Large intestine (tissue), 12 donors: ENCODE measurements at places on chromosomes 2 and 18. TPM values are rescaled to one million over a fixed set of nuclear protein-coding genes. Genes with fewer than 3 reads are reported as not detected.

DNA sequence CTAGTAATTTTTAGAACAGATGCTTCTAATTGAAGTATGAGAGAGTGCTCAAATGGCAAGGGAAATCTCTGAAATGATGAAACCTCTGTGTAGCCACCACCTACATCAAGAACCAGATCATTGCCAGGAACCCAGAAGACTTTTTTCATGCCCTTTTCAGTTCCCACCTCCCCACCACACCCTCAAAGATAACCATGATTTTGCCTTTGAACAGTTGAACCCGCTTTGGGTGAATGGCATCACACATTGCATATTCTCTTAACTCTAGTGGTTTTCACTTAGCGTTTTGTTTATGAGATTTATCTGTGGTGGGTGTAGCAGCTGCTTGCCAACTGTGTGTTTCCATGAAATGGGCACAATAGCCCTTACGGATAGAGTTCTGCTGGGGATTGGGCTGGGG lies 142.9 kb upstream of the HDAC4 start:
- H3K4me1 ChIP-seq, result peaks cover 2% of the 10 kb centered on the region
- no peak for DNase-seq
- H3K36me3 ChIP-seq, result no peaks in the 10 kb centered on the region
- H3K4me3 ChIP-seq, result no peak overlapping the region
- H3K27me3 ChIP-seq, result peaks cover 2% of the 10 kb centered on the region

ANKRD53 gene
- polyA plus RNA-seq, result 2.3 TPM

GRCh38 chr2:151230627-151231140 lies 31.0 kb downstream of the RBM43 start:
- no peaks in the 10 kb centered on the region for H3K36me3 ChIP-seq
- H3K27ac ChIP-seq, result no peak overlapping the region
- H3K4me1 ChIP-seq, result no peaks in the 10 kb centered on the region
- no peak overlapping the region for H3K4me3 ChIP-seq
- no peak for DNase-seq

RBM43 gene
- polyA plus RNA-seq, result 5.0 TPM

ZC3H6 gene
- polyA plus RNA-seq, result 5.7 TPM

GRCh38 chr2:219530048-219530963 lies 13.3 kb downstream of the CHPF start:
- peaks cover 71% of the 10 kb centered on the region for H3K27me3 ChIP-seq
- no peak overlapping the region for H3K27ac ChIP-seq
- DNase-seq, result peak; percentile 76
- peaks cover 22% of the 10 kb centered on the region for H3K4me1 ChIP-seq
- H3K4me3 ChIP-seq, result no peak overlapping the region

DNA sequence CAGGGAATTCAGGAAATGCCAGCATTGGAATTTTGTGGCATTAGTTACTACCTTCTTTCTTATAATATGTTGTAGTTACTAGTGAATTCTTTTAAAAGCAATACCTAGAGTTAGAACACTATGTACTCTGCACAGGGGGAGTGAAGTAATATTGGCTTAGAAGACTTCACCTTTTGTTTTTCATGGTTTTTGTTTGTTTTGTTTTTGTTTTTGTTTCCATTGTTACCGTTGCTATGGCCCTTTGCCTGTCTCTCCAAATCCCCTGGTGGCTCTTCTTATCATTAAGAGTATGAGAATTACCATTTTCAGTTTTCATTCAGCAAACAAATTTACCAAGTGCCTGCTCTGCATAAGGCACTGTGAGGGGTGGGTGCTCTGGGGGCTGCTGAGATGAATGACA lies 160.1 kb downstream of the HAUS1 start:
- no peak overlapping the region for H3K27ac ChIP-seq
- H3K4me1 ChIP-seq, result no peaks in the 10 kb centered on the region
- peaks cover 18% of the 10 kb centered on the region for H3K36me3 ChIP-seq
- H3K27me3 ChIP-seq, result no peaks in the 10 kb centered on the region
- H3K4me3 ChIP-seq, result no peak overlapping the region
- DNase-seq, result no peak

- no peak overlapping the region for H3K4me3 ChIP-seq
- no peak overlapping the region for H3K27ac ChIP-seq
- DNase-seq, result no peak
- H3K4me1 ChIP-seq, result no peaks in the 10 kb centered on the region
- no peaks in the 10 kb centered on the region for H3K27me3 ChIP-seq
- H3K36me3 ChIP-seq, result no peaks in the 10 kb centered on the region
Observed at GRCh38 chr2:107197594-107198294, 311.8 kb upstream of the ST6GAL2 start.

- H3K27ac ChIP-seq, result peak overlapping the region; percentile 68
- H3K36me3 ChIP-seq, result no peaks in the 10 kb centered on the region
- H3K4me3 ChIP-seq, result no peak overlapping the region
Observed at GRCh38 chr2:189221811-189222467, 42.4 kb upstream of the COL5A2 start.

GRCh38 chr2:118505436-118505835 lies 342.0 kb downstream of the EN1 start:
- H3K36me3 ChIP-seq, result no peaks in the 10 kb centered on the region
- H3K27ac ChIP-seq, result no peak overlapping the region
- no peaks in the 10 kb centered on the region for H3K4me1 ChIP-seq
- no peak overlapping the region for H3K4me3 ChIP-seq

DNA sequence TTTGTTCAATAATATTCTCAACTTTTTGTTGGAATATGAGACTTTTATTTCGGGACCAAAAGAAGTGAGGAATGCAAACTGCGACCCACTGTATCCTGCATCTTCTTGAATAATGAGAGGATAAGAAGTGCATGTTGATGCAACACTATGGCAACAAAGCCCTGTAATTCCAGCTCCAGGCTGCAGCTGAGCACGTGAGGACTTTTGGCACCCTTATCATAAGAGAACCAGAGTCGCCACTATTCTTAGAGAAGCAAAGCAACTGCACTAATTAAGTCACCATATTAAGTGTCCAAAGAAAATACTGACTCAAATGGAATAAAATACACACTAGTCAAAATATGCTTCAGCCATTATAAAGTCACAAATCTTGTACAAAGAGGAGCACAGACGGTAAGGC lies 65.8 kb downstream of the FAM210A start:
- H3K27me3 ChIP-seq, result no peaks in the 10 kb centered on the region
- H3K4me3 ChIP-seq, result no peak overlapping the region
- H3K4me1 ChIP-seq, result no peaks in the 10 kb centered on the region
- DNase-seq, result no peak
- H3K27ac ChIP-seq, result no peak overlapping the region

GRCh38 chr2:11683476-11683875 lies 13.5 kb upstream of the NTSR2 start:
- peaks cover 18% of the 10 kb centered on the region for H3K4me1 ChIP-seq
- H3K27me3 ChIP-seq, result peaks cover 28% of the 10 kb centered on the region
- H3K36me3 ChIP-seq, result no peaks in the 10 kb centered on the region
- no peak for DNase-seq
- no peak overlapping the region for H3K4me3 ChIP-seq

GRCh38 chr18:34857320-34857719 lies 147.2 kb downstream of the DTNA start:
- no peak for DNase-seq
- H3K27ac ChIP-seq, result no peak overlapping the region
- peaks cover 5% of the 10 kb centered on the region for H3K36me3 ChIP-seq

FBLN7 gene
- 1.7 TPM for polyA plus RNA-seq

COL6A3 gene
- polyA plus RNA-seq, result 127 TPM

CEP68 gene
- 11.9 TPM for polyA plus RNA-seq

DNA sequence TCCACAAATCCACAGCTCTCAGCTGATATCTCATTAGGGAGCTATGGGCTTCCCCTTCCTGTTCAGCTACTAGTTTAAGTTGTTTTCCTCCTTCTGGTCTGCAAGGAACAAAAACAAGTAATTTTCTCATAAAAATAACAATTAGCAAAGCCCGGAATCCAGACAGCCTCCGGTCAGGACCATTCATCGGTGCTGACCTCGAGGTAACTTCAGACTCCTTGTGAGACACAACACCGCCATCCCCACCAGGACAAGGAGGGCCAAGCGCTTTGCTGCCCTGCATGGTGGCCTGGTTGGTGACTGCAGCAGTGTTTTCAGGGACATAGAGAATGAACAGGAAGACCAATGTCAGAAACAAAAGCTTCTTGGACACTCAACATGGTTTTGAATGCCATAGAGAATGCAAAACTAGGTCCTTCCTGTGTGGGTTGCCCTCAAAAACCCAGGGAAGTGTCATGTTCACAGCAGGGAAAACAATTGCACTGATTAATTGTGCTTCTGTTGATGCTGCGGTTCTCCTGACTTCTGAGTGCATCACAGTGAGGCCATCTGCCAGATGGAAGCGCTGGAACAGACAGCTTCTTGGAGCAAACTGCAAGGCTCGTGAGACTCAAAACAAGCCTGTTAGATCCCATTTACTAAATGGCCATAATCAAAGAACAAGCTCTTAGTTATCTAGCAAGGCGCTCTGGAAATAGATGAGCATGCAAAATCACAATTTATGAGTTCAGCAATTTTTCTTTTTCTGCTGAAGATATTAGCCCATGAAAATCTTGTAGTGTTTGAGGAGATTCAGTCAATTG lies 77.1 kb downstream of the HS1BP3 start:
- no peaks in the 10 kb centered on the region for H3K27me3 ChIP-seq
- no peak overlapping the region for H3K4me3 ChIP-seq
- H3K4me1 ChIP-seq, result peaks cover 75% of the 10 kb centered on the region
- DNase-seq, result no peak
- H3K27ac ChIP-seq, result peak overlapping the region; percentile 60

- no peaks in the 10 kb centered on the region for H3K4me1 ChIP-seq
- DNase-seq, result no peak
- H3K36me3 ChIP-seq, result no peaks in the 10 kb centered on the region
Observed at GRCh38 chr2:59926731-59927130, 626.7 kb downstream of the BCL11A start.

REG3A gene
- 1.4 TPM for polyA plus RNA-seq

DNA sequence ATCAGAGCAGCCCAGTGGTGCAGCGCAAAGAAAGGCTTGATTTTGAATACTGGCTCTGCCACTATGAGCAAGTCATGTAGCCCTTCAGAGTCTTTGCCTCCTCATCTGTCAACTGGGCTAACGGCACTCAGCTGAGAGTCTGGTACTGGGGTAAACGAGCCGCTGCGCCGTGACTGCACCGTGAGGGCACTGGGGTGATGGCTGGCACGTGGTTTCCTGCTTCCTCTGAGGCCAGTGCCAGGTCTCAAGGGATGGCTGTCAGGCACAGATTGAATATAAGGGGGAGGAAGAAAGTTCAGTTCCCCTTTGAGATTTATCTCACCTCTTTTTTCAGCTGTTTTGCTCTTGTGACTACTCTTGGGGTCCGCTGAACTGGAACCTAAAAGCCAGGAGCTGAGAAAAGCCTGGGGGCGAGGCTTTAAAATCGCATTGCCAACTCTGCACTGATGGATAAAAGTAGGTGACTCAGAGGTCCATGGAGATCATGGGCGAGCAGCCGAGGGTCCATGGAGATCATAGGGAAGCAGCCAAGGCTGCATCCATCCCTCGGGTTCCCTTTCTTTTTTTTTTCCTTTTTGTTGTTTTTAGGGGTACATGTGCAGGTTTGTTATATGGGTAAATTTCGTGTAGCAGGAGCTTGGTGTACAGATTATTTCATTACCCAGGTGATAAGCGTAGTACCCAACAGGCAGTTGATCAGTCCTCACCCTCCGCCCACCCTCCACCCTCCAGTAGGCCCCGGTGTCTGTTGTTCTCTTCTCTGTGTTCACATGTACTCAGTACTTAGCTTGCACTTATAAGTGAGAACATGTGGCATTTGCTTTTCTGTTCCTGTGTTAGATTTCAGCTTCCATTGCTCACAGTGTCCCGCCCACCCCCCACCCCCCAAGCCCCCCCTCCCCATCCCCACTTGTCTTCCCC lies 114.3 kb downstream of the SPP2 start:
- no peaks in the 10 kb centered on the region for H3K27me3 ChIP-seq
- no peak overlapping the region for H3K27ac ChIP-seq
- H3K4me3 ChIP-seq, result no peak overlapping the region
- DNase-seq, result no peak
- no peaks in the 10 kb centered on the region for H3K36me3 ChIP-seq

DNA sequence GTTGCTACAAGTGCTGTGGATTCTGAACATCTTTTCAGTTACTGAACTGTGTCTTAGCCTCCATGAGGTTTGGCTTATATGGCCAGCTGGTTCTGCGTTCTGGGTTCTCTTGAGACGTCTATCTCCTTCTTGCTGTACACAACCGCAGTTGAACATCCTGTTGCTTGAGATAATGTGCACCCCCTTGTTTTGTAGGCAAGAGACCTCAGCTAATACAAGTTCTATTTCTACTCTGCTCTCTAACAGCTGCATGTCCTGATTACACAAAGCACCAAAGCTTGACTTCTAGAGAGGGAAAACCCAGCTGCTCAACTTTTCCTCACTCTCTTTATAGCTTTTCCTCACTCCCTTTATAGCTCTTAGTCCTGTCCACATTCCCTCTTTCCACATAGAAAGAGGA lies 176.0 kb downstream of the LTBP1 start:
- H3K4me1 ChIP-seq, result no peaks in the 10 kb centered on the region
- H3K4me3 ChIP-seq, result no peak overlapping the region
- H3K27ac ChIP-seq, result no peak overlapping the region
- no peak for DNase-seq

APCDD1 gene
- polyA plus RNA-seq, result 4.1 TPM

COL4A3 gene
- 0.19 TPM for polyA plus RNA-seq

DNA sequence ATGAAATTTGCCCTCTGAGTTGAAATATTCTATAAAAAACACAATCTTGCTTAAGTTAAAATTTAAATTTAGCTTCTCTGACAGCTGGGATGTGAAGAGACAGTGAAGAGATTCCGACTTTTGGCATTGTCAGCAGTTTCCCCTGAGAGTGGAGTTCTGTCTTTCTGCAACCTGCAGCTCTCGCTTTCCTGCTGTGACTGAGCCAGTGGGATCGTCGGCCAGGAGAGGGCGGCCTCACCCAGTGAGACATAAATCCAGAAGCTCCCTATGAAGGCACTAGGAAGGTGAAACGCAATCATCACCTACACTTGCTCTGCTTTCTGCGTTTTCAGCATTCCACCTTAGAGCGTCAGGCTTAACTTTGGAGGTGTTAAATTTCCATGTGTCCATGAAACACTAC lies 75.4 kb upstream of the HNMT start:
- H3K36me3 ChIP-seq, result no peaks in the 10 kb centered on the region
- no peaks in the 10 kb centered on the region for H3K27me3 ChIP-seq
- DNase-seq, result peak; percentile 45
- no peak overlapping the region for H3K27ac ChIP-seq
- no peak overlapping the region for H3K4me3 ChIP-seq

GRCh38 chr2:41853427-41854191 lies 194.2 kb upstream of the PKDCC start:
- no peaks in the 10 kb centered on the region for H3K36me3 ChIP-seq
- no peaks in the 10 kb centered on the region for H3K27me3 ChIP-seq
- H3K4me3 ChIP-seq, result no peak overlapping the region
- DNase-seq, result no peak
- no peaks in the 10 kb centered on the region for H3K4me1 ChIP-seq

DNA sequence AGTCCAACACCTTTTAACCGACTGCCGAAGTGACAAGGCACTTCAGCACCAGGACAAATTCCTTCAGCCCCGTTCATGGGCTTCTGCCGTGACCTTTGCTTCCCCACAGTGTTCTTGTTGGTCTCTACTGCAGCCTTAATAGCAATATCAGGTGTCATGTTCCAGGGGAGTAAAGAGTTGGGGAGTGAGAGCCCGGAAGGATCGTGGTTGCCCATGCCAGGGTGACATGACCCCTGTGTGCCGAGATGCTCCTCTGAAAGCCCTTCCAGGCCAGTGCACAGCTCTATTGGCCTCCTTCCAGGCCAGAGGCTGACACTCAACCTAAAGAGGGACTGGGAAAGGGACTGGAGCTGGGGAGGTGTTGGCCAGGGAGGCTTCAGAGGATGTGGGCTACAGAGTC lies 279.2 kb downstream of the CYRIA start:
- H3K36me3 ChIP-seq, result no peaks in the 10 kb centered on the region
- H3K4me1 ChIP-seq, result peaks cover 3% of the 10 kb centered on the region
- no peak overlapping the region for H3K4me3 ChIP-seq
- H3K27me3 ChIP-seq, result no peaks in the 10 kb centered on the region
- no peak for DNase-seq

LIMS2 gene
- polyA plus RNA-seq, result 25.0 TPM
